Neural progenitor cell (in vitro differentiated cells): ENCODE measurements at places on chromosomes 1 and 21. TPM values are rescaled to one million over a fixed set of nuclear protein-coding genes. Genes with fewer than 3 reads are reported as not detected.

The MX2 gene
- 2.2 and 3.3 TPM in 2 replicates for total RNA-seq

The LIN28A gene
- total RNA-seq, result 1,311 and 1,384 TPM in 2 replicates

The TTC39A gene
- 0.94 and 1.2 TPM in 2 replicates for total RNA-seq

The TAF13 gene
- total RNA-seq, result 26.9 and 48.4 TPM in 2 replicates

The FCN3 gene
- not detected in 2 replicates for total RNA-seq

The SLC22A15 gene
- 0.62 and 1.9 TPM in 2 replicates for total RNA-seq

The SMIM12 gene
- total RNA-seq, result 9.5 and 20.2 TPM in 2 replicates

The ALG14 gene
- total RNA-seq, result 0.49 and 0.53 TPM in 2 replicates

- no peak for DNase-seq
Measured at GRCh38 chr1:180041582-180041981, 87.0 kb downstream of the CEP350 start.

DNA sequence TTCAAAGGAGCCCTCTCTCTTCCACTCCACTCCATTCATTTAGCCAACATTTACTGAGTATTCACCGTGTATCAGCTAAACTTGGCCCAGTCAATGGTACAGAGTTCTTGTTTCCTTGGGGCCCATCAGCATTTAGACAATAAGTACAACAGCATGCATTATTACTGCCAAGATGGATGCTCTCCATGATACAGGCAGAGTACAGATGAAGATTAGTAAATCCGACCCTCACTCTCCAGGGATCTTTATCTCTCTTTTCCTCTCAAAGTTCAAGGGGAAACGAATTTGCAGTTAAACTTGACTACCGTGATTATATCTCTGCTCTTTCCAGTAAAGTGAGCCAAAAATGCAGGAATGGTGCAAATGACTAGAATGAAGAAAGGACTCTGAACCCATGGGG, 184.6 kb upstream of the DUSP10 start:
- DNase-seq, result no peak

GRCh38 chr1:207191061-207191460, 87.0 kb downstream of the C4BPA start:
- DNase-seq, result no peak

- no peak for DNase-seq
Measured at GRCh38 chr1:63064135-63064534, 258.2 kb upstream of the FOXD3 start.

- no peak for DNase-seq
Measured at GRCh38 chr1:5464366-5464765, 527.9 kb downstream of the NPHP4 start.

DNA sequence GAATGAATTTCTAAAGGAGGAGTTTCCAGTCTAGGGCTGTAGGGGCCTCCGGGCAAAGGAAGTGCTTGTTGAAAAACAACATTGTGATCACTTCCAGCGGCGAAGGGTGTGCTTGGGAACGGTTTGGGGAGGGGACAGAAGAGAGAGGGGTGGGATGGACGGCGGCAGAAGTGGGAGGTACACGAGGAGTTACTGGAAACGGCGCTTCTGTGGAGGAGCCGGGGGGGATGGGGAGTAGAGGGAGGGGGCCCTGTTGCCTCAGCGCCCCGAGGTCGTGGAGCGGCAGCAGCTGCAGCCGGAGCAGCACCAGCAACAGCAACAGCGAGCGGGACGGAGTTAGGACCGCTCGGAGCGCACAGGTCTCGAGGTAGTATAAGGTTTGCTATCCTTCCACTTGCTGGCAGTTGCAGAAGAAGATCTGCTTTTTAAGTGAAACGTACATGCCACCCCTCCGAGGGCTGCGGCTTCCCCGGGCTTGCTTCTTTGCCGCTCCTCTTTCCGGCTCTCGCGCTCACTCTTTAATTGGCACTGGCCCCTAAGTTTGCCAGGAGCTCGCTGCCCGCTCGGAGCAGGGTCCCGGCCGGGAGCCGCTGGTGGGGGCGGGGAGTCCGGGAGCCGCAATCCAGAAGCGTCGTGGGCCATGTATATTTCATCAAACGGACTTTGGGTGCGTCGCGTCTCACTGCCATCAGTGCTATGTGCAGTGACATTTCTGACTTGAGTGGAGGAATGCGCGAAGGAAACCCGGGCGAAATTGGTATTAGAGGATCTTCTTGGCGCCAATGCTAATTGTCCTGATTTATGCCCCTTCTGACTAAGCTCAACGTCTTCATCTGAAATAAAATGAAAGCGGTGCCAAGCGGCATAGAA, 771 bp upstream of the NTNG1 start:
- peak; percentile 69 for DNase-seq

GRCh38 chr1:180198196-180198595, 31.9 kb upstream of the LHX4 start:
- DNase-seq, result peak; percentile 84

DNA sequence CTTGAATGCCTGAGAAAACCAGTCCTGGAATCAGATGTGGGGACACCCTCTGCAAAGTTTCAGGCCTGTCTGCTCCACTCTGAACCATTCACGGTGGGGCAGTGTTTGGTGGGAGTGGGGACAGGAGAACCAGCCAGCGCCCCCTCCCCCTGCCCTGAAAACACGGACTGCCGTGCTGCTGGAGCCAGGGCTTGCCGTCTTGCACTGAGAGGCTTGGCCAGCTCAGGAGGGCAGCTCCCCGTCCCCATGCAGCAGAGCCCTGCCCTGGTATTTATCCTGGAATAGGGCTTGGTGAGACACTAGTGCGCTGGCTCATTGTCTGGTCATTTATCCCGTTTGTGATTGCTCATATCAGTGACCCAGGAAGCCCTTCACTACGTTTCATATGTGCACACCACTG, 3.9 kb downstream of the S100B start:
- no peak for DNase-seq

GRCh38 chr1:112803906-112804762, 89.0 kb upstream of the PPM1J start:
- DNase-seq, result peak; percentile 89

- no peak for DNase-seq
Measured at GRCh38 chr1:204873714-204874113, 3.1 kb downstream of the NFASC start.

DNA sequence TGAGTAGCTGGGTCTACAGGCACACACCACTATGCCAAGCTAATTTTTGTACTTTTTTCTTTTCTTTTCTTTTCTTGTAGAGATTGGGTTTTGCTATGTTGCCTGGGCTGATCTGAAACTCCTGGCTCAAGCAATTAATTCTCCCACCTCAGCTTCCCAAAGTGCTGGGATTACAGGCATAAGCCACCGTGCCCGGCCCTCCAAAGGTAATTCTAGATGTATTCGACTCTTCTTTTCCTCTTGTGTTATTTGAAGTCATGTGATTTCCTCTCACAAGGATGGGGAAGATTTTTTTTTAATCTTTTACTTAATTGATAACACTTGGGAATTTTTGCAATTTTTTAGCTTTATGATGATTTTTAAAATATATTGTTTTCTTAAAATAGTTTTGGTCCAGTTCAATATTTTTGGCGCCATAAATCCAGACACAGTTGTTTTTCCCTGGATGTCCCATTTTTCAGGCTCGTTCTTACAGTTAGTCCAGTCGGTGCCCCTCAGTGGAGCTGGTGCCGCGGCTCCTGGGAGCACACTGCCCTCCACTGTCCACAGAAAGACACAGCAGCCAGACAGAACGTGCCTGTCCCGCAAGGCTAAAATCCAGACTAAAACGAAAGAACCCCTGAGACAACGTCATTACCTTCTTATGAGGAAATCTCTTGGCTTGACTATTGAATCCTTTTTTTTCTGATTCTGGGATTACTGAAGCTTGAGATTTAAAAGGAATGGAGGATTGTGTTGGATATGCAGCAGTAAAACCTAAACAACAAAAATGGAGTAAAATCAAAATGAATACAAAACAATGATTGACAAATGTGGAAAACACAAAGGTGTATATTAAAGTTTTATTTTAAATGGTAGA, 22.4 kb downstream of the STPG1 start:
- peak; percentile 89 for DNase-seq

DNA sequence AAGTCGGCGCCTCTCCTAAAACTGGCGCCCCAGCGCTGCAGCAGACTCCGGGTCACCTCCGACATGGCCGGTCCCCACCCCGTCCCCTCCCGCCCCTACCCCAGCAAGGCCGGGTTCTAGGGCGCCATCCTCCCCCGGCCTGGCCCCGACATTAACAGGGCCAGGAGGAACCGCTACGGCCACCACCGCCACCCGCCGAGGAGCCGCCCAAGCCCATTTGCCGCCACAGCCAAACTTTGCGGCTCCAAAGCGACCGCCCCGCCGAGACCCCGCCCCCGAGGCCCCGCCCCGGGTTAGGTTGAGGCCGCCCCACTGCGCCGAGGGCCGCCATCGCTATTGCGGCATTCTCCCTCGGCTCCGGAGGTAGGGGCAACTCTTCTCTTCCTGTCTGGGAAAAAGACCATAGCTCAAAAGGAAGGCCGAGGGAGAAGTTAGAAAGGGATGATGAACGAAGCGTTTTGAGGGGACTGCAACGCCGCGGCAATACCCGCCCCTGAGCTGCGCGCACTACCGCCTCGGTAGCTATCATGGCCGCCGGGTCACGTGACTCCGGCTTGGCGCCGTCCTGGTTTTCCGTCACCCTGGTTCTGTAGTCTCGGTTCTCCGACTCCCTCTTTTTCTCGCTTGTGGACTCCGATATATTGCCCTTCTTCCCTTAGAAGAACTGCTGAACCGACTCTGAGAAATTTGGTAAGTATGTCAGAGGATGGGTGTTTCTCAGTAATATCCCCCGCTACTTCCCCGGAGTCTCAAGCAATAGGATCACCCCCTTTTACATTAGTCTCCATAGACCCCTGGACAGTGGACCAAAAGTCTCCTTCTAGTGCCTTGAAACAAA, at the start of the genes AIDA and BROX:
AIDA (minus strand) TSS at position 239 of the 838 bp plus-strand sequence; CDS start at position 65, 174 bp downstream.
BROX (plus strand) TSS at position 312 of the 838 bp plus-strand sequence. CDS start 3,136 bp downstream, outside the sequence.
- peak; percentile 94 for DNase-seq

- peak; percentile 34 for DNase-seq
Measured at GRCh38 chr1:172742599-172743500, 83.9 kb downstream of the FASLG start.

GRCh38 chr1:55010887-55011217, 12.1 kb downstream of the BSND start:
- DNase-seq, result no peak

DNA sequence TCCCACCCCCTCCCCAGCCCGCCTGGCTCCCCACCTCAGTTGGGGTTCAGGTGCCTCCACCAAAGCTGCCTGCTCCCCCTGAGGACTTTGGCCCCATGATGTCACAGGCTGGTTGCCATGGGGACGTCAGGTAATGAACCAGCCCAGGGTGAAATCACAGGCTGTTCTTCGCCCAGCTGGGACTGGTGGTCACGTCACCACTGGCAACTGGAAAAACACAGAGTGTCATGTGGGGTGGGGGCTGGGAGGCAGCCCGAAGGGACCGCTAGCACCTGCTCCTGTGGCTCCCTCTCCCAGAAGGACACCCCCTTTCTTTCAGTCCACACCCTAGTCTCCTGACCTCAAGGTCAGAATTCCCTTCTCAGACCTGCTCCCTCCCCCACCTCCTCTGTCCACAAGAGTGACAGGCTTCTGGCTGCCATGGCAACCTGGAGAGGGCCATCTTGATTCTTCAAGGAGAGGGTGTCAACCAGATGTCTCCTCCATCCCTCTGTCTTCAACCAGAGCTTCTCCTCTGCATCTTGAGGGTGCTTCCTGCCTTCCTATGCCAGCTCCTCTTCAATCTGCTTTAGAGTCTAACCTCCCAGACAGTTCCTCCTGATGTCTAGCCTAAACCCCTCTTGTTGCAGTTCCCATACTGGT, 6.2 kb downstream of the FAM131C start:
- peak; percentile 59 for DNase-seq

DNA sequence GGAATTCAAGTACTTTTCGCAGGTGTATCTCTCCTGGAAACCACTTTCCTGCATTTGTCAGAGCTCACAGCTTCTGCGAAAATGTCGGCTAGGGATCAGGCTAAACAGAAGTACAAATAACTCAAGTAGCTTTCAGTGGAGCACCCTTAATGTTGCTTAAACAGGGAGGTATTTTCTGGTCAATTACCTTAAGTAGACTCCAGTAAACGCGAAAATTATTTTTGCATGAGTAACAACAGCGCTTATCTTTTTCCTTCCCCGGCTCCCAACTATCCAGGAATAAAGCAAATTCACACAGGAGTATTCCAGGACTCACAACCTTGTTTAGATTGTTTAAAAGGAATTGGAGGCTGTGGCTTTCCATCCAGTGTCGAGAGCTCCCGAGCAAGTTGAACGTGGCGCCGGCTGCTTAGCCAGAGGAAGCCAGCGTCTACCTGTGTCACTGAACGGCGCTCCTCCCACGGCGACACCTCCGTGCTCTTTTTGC, 7.3 kb upstream of the SIM2 start:
- DNase-seq, result peak; percentile 43

DNA sequence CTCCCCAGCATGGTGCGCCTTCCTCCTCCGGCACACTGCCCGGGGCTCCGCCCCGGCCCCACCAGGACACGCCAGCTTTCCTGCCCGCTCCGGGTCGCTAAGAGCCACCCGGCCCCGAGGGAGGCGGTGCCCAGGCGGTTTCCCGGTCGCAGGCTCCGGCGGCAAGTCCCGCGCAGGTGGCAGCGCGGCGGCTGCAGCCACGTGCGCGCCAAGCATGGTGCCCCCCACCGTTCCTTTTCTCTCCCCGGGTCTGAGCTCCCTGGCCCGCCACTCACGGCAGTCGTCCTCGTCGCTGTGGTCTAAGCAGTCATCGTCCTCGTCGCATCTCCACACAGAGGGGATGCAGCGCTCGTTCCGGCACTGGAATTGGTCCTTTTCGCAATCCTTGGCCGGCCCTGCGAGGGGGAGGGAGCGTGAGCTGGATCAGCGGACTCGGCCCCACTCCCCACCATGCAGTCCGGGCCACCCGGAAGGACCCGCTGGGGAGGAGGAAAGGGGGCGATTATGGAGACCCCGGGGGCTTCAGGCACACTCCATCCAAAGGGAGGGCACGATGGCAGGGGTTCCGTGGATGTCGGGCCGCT, 1.2 kb downstream of the LRP8 start:
- DNase-seq, result peak; percentile 82

GRCh38 chr1:100400404-100400803, 48.1 kb downstream of the CDC14A start:
- peak; percentile 21 for DNase-seq

DNA sequence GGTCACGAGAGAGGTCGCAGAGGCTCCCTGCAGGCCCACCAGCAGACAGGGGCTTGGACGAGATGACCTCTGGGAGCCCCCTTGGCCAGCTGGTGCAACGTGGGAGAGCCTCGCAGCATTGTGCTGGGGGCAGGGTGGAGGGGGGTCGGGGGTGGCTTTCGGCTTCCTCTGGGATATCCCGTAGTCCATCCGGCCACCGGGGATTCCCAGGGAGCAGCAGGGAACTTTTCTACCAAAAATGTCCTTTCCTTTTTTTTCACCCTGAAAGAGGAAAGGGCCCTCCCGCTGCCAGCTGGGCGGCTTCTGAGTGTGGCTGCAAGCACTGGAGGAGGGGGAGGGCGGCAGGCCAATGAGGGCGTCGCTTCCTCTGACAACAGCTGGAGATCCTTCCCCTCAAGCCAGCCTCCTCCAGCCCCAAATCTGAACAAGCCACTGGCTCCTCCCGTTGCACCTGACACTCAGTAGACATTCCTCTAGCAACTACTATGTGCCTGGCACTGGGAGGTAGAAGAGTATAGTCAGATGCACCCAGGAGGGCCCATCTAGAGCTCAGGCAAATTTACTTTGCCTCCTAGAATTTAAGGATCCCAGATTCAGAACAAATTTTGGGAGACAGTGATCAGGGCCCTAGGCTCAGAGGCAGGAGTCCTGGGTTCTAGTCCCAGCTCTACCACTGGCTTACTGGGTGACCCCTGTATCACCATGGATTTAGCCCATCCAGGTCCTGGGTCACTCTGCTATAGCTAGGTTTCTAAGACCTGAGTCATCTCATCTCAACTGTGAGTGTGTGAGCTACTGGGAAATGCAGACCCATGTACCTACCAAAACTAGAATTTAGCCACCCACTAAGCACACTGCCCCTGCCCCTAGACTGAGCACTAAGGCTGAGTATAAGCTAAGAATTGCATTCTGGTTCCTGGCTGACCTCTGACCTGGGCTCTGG, 2.7 kb downstream of the MOB3C start:
- DNase-seq, result peak; percentile 83
